ENCODE measurements at places on chromosomes 6 and 20. TPM values are rescaled to one million over a fixed set of nuclear protein-coding genes. Genes with fewer than 3 reads are reported as not detected.

DNA sequence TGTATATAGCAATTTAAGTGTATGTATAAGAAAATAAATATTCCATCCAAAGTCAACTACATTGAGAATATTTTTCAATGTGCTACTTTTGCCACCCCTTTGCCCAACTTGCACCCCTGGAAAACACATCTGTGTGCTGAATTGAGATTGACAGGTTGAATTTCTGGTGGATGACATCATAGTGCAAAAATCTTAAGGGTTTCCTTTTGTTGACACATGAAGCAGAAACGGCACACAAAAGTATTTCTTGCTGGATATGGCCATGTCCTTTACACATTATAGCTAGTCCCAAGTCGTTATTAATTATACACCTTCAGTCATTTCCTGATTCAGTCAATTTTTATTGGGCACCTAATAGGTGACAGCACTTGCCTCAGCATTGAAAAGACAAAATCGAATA, 188.7 kb upstream of the FBXL4 start:
- no peak for DNase-seq

The CRYBG1 gene
- polyA plus RNA-seq, result 1.8 TPM

DNA sequence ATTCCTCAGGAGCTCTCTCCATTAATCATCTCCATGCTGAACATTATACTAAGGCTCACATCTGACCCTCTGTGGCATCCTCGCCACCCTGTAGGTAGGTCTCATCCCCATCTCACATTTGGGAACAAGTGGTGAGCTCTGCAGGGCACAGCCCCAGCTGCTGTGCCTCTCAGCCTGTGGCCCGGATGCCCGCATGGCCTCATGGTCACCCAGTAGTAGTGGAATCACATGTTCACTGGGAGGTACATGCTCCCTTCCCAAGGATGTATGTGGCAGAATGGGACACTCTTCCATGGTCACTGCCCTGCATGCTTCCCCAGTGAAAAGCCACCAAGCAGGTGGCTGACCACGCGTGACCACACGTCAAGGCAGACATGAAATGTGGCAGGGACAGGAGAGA, 26.3 kb upstream of the APMAP start:
- DNase-seq, result no peak

GRCh38 chr6:52089758-52090348, 2.4 kb upstream of the PKHD1 start:
- no peak for DNase-seq

DNA sequence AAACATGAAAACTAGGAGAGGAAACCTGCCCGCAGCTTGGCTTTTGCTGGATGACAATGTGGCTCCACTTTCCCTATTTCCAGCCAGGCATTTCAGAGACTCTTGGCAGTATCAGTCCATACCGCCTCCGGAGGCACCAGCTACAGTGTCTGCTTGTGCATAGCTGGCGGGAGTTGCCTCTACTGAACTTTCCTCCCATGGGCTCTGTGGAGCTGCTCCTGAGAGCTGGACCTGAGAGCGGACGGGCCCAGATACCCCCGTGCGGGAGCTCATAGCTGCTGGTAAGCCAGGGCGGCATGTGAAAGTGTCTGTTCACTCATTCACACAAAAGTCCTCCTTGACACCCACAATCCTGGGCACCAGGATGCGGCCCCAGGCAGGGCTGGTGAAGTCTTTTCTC, 130.3 kb upstream of the PMEPA1 start:
- no peak for DNase-seq
